Stimulated activated CD4-positive, alpha-beta T cell treated with anti-CD3 and anti-CD28 coated beads, Interleukin-1b, Interleukin-23, amount 100 ng/mL, for 24 hours (primary cell): ENCODE measurements at places on chromosomes 2 and 18.

DNA sequence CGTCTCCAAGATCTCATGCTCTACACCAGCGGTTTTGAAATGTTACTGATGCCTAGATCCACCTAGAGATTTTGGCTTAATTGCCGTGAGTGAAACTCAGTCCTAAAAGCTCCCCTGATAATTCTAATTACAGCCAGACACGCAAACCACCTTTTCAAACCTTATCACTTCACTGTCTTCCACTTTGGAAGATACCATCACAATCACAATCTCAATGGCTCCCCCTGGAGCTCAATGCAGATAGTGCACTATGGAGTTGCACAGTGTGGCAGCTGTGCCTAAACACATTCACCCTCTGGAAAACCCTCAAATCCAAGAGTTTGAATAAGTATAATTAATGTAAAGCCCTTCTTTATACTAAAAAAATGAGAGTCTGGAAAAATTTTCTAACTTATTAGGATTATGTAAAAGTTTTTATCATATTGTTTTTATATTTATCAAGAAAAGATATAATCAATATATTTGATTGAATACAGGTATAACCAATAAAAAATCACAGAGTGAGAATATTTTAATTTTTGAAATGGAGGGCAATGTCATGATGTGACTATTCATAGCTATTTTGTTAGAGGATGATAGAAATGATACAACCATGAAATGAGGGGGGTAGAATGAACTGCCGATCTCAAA lies 102.9 kb upstream of the SLC8A1 start:
- DNase-seq: no peak

DNA sequence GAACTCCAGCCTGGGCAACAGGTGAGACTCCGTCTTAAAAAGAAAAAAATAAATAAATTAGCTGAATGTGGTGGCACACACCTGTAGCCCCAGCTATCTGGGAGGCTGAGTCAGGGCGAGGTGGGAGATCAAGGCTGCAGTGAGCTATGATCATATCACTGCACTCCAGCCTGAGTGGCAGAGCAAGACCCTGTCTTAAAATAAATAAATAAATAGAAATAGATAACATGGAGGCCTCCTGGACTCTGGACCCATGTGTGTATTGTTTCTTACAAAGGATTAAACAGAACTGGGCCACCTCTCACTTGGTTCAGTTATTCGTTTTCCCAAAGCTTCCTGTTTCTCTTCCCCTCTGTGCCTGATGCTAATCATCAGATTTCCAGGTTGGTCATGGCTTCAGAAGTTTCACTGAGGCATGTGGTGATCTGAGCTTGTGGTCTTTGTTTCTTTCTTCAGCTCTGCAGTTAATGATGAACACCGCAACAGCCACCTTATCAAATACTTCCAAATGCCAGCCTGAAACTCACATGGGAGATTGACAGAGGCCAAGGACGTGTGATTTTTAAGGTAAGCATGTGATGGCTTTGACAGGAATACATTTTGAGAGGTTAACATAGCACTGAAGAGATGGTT lies 83.3 kb upstream of the MAP4K4 start:
- no peak for DNase-seq

- no peak for DNase-seq
Measured at GRCh38 chr2:195270466-195271039, 386.5 kb upstream of the SLC39A10 start.

DNA sequence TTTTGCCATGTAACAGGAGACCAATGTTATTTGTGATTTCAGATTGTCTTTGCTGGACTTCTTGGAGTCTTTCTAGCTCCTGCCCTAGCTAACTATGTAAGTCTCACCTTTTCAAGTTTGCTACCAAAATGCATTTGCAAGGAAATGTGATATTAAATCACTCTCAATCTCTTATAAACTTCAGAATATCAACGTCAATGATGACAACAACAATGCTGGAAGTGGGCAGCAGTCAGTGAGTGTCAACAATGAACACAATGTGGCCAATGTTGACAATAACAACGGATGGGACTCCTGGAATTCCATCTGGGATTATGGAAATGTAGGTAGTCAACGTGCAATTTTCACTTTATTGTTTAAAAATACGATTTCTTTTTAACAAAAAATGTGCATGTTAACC lies 3.0 kb downstream of the GKN1 start:
- no peak for DNase-seq

DNA sequence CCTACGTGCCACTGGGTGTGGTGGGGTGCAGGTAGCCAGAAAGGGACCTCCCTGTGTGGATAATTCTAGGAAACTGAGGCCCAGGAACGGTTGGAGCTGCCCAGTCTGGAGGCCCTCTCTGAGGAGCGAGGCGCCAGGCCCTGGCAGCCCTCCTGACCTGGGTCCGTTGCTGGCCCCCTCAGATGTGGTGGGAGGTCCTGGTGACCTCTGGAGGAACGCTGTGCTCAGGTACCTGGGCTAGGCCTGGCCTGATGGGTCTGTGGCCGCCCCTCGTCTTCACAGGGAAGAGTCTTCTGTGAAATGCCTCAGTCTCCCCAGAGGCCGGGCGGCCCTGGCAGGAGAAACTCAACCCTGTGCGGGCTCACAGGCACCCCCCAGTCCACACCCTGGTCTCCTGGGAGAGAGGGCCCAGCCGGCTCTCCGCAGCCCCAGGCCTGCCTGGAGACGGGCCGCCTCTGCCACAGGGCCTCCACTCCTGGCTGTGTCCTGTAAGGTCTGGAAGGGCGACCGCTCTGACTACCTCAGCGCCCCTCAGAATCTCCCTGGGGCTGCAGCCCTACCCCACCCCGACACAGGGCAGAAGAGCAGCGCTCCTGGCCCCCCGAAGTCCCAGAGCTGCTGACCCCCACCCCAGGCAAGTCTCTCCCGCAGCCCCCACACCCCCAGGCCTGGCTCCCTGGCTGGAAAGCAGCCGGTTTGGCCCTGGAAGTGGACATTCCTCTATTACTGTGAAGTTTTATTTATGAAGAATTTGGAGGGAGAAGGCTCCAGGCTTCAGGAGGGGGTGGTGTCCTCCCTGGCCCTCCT lies 3.7 kb downstream of the B3GNT7 start:
- DNase-seq: no peak

- DNase-seq: no peak
Measured at GRCh38 chr2:227365833-227366232, 13.3 kb downstream of the TM4SF20 start.

- no peak for DNase-seq
Measured at GRCh38 chr2:1438972-1439371, 25.7 kb downstream of the TPO start.

- DNase-seq: no peak
Measured at GRCh38 chr2:240930631-240931318, 24.6 kb downstream of the CROCC2 start.

DNA sequence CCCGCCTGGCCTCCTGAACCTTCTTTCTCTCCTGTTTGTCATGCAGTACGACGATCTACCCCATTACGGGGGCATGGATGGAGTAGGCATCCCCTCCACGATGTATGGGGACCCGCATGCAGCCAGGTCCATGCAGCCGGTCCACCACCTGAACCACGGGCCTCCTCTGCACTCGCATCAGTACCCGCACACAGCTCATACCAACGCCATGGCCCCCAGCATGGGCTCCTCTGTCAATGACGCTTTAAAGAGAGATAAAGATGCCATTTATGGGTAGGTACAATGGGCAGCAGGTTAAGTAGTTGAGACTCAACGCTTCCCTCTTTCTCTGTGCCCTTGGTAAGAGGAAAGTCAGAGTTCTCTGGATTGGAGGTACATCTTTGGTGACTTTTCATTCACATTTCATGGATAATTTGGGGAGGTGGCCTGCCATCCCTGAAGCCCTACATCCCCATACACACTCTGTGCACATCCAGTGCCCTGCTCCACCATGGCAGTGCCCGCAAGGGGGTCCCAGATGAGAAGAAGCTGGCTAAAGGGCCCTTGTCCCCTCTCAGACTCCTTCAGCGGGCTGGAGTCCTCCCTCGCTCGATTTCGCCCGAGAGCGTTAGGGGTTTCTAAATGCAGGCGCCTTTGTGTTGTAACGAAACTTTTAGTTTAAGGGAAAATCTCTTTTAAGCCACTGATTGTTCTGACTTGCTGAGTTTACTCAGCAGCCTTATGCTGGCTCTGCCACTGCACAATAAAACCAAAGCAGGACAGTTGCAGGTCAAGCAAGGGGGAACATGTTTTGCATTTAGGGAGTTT lies 3.0 kb downstream of the MEIS1 start:
- DNase-seq: no peak

DNA sequence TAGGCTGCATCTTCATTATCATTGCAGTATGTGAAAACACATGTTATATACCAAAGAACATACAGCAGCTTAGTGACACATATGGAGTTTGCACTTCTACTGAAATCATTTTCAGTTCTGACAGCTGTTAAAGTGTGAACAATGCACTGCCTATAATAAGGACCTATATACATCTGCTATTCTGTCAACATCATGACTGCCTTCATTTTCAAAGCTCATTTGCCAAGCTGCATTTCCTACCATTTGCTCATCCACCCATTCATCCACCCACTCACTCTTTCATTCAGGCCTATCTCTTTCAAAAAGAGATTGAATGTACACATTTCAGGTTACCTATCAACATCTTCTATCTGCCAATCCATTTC lies 81.7 kb upstream of the STK17B start:
- no peak for DNase-seq

GRCh38 chr2:39432701-39433100 lies 4.4 kb downstream of the MAP4K3 start:
- DNase-seq: no peak

DNA sequence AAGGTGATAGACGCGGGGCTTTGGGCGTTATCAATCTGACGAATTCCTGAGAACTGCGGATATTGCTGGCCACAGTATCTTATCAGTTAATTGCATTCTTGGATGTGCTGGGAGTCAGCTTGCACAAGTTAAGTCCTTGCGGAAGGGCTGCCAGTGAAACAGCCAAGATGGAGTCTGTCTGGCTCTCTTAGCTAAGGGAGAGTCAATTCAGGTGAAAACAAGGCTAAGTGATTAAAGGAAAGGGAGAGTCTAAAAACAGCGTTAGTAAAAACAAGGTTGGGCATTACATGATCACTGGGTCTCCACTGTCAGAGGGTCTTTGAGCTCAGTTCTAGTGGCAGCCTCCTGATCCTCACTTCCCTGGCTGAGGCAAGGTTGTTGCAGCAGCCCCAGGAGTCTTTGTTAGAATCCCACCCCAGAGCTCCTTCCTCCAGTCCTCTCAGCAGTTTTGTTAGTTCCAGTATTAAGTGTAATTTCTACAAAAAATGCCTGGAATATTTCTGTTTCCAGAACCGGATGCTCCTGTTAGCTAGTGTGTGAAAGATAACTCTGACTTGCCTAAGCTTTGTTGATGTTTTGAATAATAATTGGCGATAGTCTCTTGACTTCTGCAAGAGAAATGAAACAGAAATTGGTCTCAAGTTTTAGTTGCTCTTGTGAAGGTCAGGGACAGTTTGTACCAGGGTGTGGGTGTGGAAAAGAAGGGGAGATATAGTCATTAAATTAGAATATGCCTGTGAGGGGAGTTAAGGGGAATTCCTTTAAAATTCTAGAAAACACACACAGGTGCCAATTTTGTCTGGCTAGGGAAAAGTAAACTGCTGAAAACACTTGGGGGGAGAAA lies 10.6 kb downstream of the CFLAR start:
- DNase-seq: no peak

DNA sequence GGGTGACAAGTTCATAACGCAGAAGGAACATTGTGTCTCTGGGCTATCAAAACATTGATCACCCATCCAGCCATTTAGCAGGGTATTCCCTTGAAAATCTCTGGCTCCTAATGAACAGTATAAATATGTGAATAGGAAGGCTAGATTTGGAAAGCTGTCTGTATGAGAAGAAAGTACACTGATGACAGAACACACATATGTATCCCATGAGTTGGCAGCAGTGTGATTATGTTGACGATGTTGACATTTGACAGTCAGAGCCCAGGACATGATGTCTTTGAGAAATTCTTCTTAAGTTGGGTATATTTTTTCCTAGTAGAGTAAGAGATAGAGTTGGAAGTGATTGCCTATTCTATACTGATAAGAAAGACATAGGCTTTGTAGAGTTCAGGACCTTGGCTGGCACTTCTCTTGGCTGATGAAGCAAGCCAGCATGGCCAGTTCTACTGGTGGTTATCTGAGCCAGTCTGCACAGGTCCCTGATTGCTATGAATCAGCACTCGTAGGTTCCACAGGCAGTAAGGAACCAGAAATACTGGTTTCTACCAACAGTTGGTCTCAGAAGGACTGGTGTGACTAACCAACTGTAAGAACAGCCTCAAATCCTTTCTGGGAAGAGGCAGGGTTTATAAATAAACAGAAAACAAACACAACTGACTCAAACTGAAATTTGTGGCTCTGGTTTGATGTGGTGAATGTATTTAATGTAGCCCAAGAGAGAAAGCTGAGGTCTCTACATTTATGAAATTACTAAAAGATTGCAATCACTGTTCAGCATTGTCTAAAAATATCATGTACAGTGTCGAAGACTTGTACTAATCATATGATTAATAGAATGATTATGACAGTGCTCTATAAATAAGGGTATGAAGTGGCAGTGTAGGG lies 43.9 kb upstream of the RAPH1 start:
- DNase-seq: no peak

DNA sequence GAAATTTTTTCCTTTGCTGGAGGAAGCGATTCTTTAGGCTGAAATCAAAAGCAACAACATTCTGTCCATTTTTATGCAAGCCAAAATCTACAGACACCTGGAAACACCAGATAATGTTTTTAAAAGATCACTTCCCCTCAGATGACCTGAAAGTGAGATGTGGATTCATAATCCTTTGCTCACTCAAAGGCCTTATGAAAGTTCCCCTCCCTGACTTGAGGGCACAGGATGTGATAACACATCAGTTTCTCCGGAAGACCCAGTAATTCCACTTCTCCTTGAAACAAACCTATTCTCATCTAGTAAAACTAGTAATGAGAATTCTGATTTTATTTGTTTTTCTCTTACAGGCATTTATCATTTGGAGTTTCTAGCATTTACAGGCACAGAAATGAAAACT lies 218.3 kb upstream of the RND3 start:
- DNase-seq: no peak

GRCh38 chr2:144325086-144325485 lies 194.8 kb downstream of the ZEB2 start:
- DNase-seq: no peak
